ENCODE measurements at places on chromosomes 5 and 9.

- DNase-seq: no peak
Measured at GRCh38 chr5:156758011-156758791, 91.9 kb upstream of the PPP1R2B start.

DNA sequence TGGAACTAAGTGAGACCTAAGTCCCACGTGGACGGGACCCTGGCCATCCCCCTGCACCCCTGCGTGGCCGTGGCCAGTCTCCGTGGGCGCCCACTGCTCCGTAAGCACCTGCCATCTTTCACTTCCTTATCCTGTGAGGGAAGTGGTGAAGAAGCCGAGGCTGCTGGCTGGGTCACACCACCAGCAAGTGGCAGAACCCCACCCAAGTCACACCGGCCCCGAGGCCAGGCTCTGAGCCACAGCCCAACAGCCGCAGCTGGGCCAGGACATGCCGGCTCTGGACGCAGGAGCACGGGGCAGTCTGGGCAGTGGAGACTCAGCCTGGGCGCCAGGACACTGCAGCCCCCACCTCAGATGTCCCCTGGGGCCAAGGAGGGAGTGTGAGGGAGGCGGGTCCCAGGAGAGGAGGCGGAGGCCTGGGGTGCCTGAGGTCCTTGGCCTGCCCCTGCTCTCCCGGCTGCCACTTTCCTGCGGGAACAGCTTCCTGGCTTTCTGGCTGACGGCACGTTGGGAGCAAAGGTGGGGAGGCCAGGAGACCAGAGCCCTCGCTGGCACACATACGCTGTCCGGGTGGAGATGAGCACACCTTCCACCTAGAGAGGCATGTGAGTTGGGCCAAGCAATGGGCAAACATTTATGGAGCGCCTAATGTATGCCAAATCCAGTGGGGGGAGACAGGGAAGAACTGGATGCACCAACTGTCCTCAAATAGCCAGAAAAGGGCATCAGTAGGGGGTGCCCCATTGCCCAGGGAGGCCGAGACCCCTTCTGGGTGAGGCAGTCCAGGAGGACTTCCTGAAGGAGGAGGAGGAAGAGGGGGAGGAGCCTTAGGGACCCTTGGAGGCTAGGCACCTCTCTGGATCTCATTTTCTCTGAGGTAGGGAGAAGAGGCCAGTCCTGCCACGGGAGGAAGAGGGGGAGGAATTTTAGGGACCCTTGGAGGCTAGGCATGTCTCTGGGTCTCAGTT, 43.9 kb upstream of the EGFL7 start:
- no peak for DNase-seq

- DNase-seq: peak; percentile 25
Measured at GRCh38 chr9:83432104-83432627, 106.0 kb downstream of the FRMD3 start.

GRCh38 chr5:113663879-113664541, 150.5 kb downstream of the YTHDC2 start:
- DNase-seq: no peak

DNA sequence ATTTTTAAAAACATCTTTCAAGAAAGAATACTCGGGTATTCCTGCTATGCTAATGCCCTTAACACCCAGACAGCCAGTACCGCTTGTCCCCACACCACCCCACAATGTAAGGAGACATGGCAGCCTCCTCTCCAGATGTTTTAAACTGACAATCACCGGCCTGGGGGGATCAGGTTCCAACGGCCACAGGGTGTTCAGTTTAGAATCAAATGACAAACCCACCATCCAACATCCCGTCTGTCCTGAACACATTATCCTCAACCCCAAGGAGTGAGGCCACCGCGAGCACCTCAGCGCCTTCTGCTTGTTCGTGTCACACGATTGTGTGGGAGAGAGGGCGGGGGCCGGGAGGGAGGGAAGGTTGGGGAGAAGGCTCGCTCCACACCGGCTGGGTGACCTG, 152.8 kb downstream of the PAX5 start:
- DNase-seq: no peak

- DNase-seq: no peak
Measured at GRCh38 chr5:1919209-1919566, 36.5 kb upstream of the IRX4 start.

- DNase-seq: no peak
Measured at GRCh38 chr5:10607023-10607665, 43.3 kb downstream of the ANKRD33B start.
